ENCODE measurements at places on chromosomes 12 and 14. TPM values are rescaled to one million over a fixed set of nuclear protein-coding genes. Genes with fewer than 3 reads are reported as not detected.

SLC10A1 gene
- total RNA-seq: not detected

OR6C2 gene
- not detected for total RNA-seq

ZNF705A gene
- total RNA-seq: not detected

INHBE gene
- not detected for total RNA-seq

IL22 gene
- not detected for total RNA-seq
